ENCODE measurements at places on chromosomes 5 and 9. TPM values are rescaled to one million over a fixed set of nuclear protein-coding genes. Genes with fewer than 3 reads are reported as not detected.

- DNase-seq, result no peak
These were observed 9.5 kb upstream of the HAND1 start for GRCh38 chr5:154487541-154487940.

GRCh38 chr9:120693700-120694008 lies 20.6 kb downstream of the MEGF9 start:
- no peak for DNase-seq

- no peak for DNase-seq
These were observed 41.6 kb upstream of the ZNF300 start for GRCh38 chr5:150946351-150946905.

DNA sequence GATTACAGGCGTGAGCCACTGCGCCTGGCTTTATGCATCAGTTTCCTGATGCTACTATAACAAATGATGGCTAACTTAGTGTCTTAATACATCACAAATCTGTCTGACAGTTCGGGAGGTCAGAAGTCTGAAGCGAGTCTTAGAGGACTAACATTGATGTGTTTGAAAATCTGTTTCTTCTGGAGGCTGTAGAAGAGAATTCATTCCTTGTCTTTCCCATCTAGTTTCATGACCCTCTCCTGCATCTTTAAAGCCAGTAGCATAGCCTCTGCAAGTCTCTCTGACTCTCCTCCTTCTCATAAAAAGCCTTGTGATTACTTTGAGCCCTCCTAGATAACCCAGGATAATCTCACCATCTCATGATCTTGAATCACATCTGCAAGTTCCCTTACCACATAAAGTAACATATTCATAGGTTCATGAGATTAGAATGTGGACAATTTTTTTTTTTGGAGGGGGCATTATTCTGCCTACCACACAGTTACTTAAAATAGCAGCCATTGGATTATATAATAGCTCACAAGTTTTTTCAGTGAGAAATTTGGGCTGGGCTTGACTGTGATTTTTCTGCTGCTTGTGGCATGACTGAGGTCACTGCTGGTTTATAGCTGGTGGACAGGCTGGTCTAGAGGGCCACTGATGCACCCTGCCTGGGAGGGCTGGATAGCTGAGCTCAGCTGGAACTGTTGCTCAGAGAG lies 134.8 kb downstream of the FBXL7 start:
- no peak for DNase-seq

DNA sequence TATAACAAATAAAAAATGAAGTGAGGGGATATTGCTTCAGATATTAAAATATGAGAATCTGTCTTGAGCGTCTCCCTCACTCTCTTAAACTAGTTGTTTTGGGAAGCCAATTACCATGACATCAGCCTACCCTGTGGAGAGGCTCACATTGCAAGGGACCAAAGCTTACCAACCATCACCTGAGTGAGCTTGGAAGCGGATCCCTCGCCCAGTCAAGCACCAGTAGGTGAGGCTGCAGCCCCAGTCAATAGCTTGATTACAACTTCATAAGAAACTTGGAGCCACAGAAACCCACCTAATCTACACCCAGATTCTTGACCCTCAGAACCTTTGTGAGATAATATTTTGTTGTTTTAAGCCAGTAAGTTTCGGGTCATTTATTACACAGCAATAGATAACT lies 206.2 kb downstream of the CEMIP2 start:
- no peak for DNase-seq

The TAS2R1 gene
- total RNA-seq, result not detected

The CYLC2 gene
- total RNA-seq, result not detected
